ENCODE measurements at places on chromosomes 2 and 18. TPM values are rescaled to one million over a fixed set of nuclear protein-coding genes. Genes with fewer than 3 reads are reported as not detected.

GBX2 gene
- total RNA-seq = not detected

GPR39 gene
- total RNA-seq = not detected

DNA sequence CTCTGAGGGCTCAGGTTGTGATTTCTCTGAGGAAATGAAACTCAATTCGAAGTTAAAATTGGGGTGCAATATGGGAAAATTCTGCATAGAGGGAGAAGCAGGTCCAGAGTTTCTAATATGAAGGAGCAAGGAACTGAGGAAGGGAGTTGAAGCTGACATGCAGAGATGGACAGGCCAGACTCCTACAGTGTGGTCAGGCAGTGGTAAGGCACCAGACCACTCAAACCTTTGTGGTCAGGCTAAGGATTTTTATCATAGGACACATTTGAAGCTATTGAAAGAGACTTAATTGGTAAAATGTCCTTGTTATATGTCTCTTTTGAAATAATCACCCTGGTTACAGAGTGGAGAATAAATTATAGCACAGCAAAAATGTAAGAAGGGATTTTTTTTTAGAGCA is 1074.8 kb upstream of the CDH2 start:
- no peak for DNase-seq

- DNase-seq = no peak
Observed at GRCh38 chr2:219500135-219500534, 1.4 kb downstream of the GMPPA start.

HOXD4 gene
- total RNA-seq = not detected

DNA sequence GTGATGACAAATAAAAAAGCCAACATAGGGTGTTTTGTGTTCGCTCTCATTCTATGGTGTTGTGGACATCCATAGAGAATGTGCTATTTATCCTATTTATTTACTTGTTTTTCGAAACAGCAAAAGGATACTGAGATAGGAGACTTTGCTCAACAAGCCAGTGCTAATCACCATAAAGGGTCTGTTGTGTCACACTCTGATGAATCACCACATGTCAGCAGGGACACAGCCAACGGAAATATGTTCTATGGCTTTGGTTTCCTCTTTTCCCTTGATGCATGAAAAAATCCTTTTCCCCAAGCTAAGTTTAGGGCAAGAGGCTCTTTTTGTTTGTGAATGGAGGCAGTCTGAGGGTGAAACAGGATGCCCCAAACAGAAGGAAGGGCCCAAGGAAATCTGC is 154.3 kb downstream of the RNF152 start:
- DNase-seq = no peak

DNA sequence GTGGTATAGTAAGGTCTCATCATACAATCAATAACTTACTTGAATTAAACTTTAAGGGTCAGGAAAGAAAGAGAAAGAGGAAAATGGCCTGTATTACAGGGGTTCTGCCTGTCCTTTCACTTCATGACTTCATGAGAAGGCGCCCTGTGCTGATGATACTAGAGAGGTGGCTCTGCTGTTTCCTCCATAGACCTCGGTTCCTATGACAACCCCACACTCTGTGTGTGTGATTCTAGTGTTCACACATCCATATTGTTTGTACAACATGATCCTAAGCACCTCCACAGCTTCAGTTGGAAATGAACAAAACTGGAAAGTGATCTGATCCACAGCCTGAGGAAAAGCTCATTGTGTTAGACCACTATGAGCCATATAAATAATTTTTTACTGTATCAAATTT is 7.0 kb upstream of the REEP1 start:
- no peak for DNase-seq
